ENCODE measurements at places on chromosomes 13 and 19.

DNA sequence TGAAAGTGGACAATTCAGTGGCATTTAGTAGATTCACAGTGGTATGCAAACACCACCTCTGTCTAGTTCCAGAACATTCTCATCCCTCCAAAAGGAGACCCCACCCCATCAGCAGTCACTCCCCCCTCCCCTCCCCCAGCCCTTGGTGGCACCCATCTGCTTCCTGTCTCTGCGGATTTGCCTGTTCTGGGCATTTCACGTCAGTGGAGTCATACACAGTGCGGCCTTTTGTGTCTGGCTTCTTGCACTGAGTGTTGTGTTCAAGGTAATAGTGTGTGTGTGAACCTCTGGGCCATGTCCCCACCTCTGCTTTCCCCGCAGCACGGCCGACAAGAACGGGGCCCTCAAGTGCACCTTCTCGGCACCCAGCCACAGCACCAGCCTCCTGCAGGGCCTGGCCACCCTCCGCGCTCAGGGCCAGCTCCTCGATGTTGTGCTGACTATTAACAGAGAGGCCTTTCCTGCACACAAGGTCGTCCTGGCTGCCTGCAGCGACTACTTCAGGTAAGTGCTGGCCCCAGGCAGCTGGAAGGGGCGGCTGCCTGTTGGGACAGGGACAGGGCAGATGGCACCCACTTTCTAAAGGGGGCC lies 19.4 kb upstream of the CRTC1 start:
- no peak for DNase-seq

DNA sequence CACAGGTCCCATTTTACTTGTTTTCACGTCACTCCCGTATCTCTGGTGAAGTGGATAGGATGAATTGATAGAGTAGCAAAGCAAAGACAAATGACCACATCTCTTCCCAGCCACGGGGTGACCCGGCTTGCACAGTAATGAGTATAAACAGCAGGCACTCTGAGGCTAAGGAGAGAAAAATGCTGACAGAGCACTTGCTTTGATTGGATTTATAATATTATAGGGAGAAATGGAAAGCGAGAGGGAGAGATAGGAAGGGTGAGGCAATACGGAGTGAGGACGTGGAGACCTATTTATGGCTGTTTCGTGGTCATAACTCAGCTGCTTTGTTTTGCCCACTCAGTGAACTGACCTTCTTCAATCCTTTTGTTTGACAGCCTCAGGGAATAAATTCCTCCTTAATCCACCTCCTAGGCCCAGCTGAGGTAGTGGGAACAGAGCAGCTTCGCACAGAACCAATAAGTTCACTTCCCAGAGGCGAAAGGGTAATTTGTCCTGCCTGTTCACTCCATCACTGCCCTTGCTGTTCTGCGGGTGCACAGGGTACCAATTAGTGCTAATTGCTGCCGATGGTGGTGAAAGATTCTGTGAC lies 68.6 kb downstream of the ERCC5 start:
- no peak for DNase-seq

DNA sequence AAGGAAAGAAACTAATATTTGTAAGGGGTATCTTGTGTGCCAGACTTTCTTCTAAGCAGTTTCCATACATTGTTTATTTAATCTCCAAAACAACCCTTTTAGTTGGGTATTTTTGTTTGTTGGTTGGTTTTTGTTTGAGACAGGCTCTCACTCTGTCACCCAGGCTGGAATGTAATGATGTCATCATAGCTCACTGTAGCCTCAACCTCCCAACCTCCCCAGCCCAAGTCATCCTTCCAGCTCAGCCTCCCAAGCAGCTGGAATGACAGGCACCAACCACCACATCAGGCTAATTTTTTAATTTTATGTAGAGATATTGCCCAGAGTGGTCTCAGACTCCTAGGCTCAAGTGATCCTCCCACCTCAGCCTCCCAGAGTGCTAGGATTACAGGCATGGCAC lies 41.2 kb upstream of the LSM14A start:
- no peak for DNase-seq

DNA sequence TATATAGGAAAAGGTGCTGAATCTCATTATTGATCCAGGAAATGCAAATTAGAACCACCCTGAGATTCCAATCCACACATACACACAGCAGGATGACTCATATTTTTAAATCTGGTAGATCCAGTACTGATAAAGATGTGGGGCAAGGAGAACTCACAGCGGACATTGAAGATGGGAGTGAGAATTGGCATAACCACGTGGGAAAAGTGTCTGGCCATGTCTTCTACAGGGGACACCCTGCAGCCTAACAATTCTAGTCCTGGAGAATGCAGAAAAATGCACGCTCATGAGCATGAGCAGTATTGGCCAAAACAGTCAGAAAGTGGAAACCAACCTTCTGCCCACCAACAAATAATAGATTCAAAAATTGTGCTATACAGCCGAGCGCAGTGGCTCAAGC lies 13.5 kb upstream of the BCL3 start:
- no peak for DNase-seq

DNA sequence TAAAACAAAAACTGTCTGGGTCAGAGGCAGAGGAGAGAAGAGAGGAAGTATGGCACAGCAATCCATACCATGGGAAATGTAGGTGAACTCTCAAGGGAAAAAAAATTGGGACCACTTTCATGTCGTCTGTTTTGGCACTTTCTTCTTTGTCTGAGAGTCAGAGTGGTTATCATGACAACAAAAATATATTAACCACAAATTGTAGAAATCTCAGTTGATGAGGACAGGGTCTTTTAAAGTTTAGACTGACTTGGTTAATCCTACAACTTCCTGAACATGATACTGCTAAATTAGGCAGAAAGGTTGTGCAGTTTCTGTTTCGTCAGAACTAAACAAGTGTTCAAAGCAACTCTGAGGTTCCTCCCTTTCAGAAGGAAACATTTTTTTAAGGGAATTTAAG lies 15.2 kb downstream of the KLF5 start:
- no peak for DNase-seq

- DNase-seq, result no peak
These were observed 3.5 kb downstream of the USF2 start for GRCh38 chr19:35272122-35272719.

- no peak for DNase-seq
These were observed 958 bp upstream of the OBI1 start for GRCh38 chr13:78659732-78660494.

GRCh38 chr13:59016250-59016649 lies 1147.5 kb downstream of the DIAPH3 start:
- DNase-seq, result no peak

DNA sequence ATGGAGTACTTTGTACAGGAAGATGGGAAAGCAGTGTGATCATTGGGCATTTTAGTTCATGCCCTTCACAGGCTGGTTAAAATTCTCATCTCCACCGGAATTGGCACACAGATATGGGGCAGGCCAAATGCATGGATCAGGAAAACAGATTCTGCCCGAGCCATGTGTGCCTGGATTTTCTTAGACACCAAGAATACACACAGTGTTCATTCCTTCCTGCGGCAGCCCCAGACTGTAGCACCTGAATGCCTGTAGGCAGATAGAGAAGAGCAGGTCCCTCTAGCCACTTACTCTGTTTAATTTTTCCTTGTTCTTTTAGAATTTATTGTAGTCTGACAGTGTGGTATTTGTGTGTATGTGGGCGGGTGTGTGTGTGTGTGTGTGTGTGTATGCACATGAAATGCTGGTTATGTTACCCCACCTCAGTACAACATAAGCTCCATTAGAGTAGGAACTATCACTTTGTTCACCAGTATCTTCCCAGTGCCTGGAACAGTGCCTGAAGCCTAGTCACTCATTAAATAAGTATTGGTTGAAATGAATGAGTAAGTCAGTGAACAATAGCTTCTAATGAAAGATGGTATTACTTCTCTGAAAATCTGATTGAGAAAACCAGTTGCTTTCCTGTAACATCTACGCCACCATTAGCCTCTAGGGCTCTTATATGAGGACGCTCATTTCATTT lies 41.7 kb downstream of the FRY start:
- DNase-seq, result no peak

GRCh38 chr13:41244556-41244955 lies 18.8 kb downstream of the MTRF1 start:
- no peak for DNase-seq

DNA sequence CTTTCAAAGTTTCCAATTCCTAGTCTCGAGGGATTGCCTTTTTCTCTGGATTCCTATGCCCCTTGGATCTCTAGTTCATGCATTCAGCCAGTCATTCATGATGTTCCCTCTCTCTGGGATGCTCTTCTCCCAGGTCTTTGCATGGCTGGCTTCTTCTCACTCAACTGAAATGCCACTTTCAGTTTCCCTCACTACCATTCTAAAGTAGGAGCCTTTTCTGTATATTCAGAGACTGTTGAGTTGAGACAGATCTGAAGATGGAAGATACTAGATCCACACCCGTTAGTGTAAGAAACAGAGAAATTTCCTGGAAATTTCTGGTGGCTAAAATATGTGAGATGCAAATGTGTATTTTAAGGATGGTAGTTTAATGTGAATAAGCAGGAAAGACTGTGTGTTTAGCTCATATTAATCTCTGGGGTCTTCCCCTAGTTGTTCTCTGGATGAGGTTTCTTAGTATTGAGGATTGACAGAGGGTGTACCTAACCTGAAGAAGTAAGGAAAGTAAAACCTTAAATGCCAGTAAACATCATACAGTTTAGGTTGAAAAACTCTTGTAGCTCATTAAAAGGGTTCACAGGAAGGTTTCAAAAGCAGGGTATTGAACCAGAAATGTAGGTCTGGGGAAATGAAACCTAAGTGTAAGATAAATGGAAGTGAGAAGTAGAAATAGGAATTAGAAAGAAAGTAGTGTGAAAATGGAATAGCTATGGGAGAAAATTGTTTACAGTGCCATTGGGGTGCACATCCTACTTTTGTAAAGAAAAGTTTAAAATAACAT lies 331.3 kb downstream of the NDFIP2 start:
- no peak for DNase-seq

GRCh38 chr19:2462635-2463421 lies 6.1 kb upstream of the LMNB2 start:
- DNase-seq, result peak; percentile 93
